ENCODE measurements at places on chromosomes 1 and 21.
A peak's percentile ranks its signal among the peaks of the same experiment; 100 is the strongest.

- no peak for DNase-seq
Observed at GRCh38 chr1:213417846-213418245, 366.8 kb downstream of the RPS6KC1 start.

- no peak for DNase-seq
Observed at GRCh38 chr21:41801321-41802197, 34.7 kb upstream of the RIPK4 start.

- DNase-seq: no peak
Observed at GRCh38 chr1:152410599-152410998, 3.5 kb downstream of the CRNN start.

GRCh38 chr1:13779930-13780329 is 79.9 kb downstream of the PRDM2 start:
- DNase-seq: no peak

- DNase-seq: no peak
Observed at GRCh38 chr1:4755864-4756504, 101.6 kb downstream of the AJAP1 start.

GRCh38 chr1:43531906-43532584 is 1.4 kb downstream of the PTPRF start:
- DNase-seq: no peak

- no peak for DNase-seq
Observed at GRCh38 chr1:43844114-43844513, 89.5 kb upstream of the ARTN start.

DNA sequence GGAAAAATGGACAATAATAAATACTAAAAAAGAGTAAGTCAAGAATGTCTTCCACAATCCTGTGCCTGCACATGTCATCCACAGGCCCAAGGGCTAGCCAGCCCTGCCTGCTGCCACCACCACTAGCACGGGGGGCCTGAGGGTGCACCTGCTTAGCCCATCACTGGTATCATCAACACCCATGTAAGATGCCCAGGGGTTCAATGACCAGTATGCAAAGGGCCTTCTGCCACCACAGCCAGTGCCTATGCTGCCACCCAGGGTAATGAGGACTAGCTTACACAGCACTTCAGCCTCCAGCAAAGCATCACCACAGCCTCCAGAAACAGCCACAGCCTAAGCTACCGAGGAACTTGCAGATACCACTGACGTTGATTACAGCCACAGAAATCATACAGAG is 46.3 kb downstream of the POFUT2 start:
- no peak for DNase-seq

GRCh38 chr1:169586395-169587255 is at the start of gene F5:
F5 (minus strand) TSS chr1:169586481; CDS start chr1:169586386, 95 bp downstream.
- DNase-seq: peak; percentile 71

DNA sequence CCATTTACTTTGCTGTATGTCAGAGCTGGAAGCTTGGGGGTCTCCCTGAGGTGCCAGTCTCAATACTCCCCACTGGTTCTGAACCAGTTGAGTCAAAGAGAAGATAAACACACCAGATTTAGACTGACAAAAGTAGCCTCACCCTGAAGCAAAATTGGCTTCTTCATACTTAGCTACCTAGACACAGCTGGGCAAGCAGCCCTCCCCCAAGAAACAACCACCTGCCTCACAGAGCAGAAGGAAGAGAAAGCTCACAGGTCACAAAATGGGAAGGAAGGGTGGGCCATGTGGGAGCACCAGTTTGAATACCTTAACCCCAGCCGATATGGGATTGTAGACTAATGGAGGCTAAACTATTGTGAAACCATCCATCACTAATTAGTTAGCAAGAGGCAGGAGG is 24.6 kb upstream of the MYSM1 start:
- DNase-seq: no peak

DNA sequence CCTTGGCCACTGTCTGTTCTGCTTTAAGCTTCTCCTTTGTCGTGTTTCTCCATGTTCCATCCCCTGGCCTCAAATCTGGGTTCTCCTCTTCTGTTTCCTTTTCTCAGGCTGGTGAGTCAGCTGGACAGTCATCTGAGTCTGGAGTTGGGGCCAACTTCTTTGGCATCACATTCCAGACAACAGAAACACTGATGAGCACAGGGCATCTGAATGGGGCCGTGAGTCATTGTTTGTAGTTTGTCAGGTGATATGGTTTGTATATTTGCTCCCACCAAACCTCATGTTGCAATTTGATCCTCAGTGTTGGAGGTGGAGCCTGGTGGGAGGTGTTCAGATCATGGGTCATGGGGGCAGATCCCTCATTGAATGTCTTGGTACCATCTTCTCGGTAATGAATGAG is 14.3 kb upstream of the OLIG2 start:
- DNase-seq: peak; percentile 95

DNA sequence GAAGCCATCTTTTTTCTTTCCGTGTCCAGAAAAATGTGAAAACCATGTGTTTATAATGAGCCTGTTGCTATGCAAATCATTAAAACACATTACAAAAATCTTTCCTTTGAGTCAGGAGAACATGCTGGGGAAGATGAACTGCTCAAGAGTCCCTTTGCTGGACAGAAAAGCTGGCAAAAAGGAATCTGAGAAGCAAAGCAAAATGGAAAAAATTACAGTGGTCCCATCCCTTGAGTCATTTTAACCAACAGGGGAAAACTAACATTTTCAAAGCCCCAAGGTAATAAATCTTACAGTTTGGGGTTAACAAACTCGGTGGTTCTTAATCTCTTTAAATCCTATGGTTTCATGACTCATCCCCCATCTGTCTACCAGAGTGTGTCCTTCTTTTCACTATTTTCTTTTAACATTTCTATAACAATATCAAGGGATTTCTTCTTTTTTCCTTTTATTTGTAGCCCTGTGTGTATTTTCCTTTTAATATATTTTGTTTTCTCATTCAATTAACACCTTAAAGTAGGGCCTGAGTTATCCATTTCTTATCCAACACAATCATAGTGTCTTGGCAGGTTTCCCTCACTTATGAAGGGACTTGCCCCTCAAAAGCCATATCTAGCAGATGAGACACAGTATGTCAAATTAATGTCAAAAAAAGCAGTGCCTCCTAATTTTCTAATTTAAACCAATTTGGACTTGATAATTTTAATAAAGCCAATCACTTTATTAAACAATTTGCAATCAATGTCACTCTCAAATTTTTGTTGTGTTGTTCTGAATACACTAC is 105.4 kb downstream of the PTPN14 start:
- peak; percentile 49 for DNase-seq

- DNase-seq: no peak
Observed at GRCh38 chr1:67586596-67586995, 98.4 kb upstream of the GADD45A start.
